Left colon (tissue), 2 donors: ENCODE measurements at places on chromosomes 7 and 10.

DNA sequence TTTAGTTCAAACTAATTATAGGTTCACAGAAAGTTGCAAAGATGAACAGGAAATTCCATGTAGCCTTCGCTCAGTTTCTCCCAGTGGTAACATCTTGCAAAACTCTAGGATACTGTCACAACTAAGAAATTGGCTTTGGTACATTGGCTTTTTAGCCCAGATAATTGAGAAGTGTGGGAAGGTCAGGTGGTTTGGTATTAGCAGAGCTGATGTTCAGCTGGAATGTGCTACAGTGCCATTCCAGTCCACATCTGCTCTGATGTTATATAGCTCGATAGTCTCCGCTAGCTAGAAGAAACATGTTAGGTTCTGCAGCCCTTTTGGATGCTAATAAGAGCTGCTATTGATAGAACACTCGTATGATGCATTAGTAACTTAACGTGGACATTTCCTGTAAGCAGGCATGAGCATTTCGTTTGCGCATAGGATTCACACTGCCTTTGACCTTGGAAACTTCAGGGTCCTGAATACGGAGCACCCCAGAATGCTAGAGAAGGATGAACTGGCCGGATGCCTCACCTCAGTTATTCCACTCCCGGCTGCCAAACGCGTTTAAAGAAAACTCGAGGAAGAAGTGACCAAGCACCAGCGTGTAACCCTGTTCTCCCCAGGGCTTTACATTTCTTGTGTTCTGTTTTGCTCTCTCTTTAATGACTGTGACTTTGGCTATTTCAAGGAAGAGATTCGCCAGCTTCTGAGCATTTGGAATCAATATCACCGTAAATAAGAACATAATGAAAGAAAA lies 271.4 kb downstream of the GALNT17 start:
- no peak for DNase-seq

DNA sequence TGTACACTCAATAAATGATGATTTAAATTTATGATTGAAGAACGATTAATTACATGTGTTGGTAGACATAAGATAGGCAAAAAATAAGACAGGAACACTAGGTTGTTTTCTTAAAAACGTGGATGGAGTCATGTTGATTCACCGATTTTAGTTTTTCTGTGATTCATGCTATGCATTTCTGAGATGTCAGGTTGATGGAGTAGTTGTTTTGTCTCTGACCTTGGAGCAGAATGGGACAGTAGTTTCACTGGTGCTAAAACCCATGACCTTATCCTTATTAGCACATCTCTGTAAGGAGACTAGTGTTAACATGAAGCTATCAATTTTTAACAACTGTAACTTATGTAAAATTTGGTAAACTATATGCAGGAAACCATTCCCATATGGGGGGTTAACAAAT lies 611.6 kb upstream of the FZD8 start:
- no peak for DNase-seq

DNA sequence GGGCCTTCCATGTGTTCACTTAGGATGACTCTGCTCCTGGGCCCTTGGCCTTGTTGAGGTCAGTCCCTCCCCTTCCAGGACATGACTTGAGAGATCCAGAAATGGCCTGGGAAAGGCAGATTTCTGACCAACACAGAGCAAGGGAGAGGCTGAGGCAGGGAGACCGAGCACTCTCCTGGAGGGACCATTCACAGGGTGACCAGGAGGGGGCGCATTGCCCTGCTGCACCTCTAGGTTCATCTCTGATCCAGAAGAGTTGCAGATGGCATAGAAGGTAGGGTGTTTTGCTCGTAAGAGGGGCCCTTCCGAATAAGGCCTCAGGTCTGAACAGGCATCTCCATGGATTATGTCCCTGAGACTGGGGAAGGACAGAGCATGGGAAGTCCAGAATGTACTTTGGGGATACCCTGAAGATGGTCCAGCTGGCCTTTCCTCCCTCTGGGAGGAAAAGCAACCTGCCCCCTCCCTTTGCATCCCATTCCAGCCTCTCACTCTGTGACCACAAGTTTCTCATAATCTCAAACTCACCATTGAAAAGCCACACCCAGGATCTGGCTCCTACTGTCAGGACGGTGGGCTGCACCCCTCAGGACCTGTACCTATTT lies 6.6 kb downstream of the DMBT1 start:
- DNase-seq: peak; percentile 17

DNA sequence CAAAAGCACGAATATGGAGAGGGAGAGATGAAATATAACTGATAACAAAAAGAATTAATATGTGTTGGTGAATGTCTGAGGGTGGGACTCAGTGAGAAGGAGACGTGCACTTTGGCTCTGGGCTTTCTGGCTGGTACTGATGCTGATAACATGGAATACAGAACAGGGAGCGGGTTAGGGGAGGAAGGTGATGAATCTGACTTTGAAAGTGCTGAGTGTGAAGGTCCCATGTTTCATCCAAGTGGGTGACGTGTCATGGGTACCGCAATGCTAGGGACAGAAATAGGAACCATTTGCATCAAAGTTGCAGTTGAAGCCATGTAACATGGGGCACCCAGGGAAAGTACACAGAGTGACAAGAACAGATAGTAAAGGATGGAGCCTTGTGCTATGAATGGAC lies 236.6 kb upstream of the MYO3A start:
- DNase-seq: no peak

GRCh38 chr7:138226745-138227279 lies 150.6 kb downstream of the AKR1D1 start:
- no peak for DNase-seq

DNA sequence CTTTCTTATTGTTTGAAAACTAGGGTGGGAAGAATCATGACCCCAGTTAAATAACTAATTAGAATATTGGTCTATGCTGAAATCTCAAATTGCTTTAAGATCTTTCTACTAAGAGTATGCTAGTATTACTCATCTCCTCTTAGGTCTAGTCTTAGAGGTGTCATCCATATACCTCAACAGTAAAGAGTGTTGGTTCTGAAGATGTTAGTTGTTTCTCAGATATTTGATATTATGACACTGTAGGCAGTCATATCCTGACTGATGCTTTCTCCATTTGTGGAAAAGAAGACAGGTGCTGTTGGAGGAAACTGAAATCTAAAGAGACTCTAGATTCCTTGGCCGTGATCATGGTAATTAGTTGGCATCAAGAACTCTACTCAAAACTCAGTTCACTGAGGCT lies 21.2 kb downstream of the BPGM start:
- DNase-seq: no peak

GRCh38 chr7:127844707-127845331 lies 186.4 kb downstream of the LRRC4 start:
- DNase-seq: peak; percentile 35

- peak; percentile 7 for DNase-seq
Measured at GRCh38 chr7:104096683-104097082, 107.2 kb upstream of the RELN start.

DNA sequence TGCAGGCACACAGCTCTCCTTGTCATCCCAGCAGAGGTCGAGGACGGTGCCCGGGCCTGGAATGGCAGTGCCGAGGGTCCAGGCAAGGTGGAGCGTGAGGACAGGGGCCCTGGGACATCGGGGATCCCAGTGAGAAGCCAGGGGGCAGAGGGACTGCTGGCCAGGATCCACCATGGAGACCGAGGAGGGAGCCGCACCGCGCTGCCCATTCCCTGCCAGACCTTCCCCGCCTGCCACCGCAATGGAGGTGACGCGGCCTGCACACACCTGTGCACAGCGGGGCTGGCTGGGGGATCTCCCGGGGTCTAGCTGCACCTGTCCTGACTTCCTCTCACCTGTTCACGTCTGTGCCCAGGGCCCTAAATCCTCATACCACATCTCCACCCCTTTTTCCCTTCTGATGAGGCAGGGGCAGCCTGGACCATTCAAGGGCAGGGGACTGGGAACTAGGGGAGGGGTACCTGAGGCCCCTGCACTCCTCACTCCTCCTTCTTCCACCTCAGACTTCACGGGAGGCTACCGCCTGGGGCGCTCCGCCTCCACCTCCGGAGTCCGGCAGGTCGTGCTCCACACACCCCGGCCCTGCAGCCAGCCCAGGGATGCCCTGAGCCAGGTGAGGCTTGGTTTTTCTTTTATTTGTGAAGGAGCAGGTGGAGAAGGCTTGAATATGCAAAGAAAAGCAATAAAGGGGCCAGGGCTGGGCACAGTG lies 6.9 kb downstream of the NYAP1 start:
- DNase-seq: no peak

- DNase-seq: no peak
Measured at GRCh38 chr7:16849296-16850148, 32.3 kb downstream of the AGR3 start.

- DNase-seq: no peak
Measured at GRCh38 chr10:97774811-97775294, 3.1 kb upstream of the SFRP5 start.

DNA sequence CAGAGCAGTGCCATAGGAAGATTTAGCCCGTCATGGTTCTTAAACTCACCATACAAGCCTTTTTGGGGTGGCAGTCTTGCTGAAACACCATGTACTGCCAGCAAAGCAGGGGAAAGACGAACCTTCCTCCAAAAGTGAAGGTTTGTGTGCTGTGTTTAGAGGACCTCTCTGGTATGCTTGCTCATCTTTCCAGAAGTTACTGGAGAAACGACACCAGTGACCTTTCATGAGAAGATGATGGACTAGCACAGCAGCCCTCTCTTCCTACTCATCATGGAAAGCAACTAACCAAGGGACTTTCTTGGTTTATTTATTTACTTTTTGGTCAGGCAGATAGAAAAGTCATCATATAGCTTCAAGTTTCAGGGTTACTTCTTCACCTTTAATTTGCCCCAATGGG lies 247.4 kb downstream of the PTEN start:
- DNase-seq: no peak

DNA sequence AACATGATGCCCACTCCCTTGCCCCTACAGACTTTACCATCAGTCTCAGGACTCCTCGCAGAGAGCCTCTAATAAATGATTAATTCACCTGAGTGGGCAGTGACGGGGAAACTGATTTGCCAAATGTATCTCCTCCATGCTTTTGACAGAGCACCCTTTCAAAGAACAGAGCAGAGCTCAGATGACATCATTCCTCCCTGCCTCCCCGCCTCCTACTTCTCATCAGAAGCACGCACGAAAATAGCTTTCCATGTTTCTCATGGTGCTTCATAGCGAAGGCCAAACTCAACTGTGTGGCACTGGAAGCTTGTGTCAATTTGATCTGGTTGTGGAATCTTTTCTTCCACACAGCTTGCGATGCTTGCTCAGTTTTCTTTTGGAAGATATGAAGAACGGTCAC lies 442.5 kb downstream of the RPS24 start:
- DNase-seq: no peak

DNA sequence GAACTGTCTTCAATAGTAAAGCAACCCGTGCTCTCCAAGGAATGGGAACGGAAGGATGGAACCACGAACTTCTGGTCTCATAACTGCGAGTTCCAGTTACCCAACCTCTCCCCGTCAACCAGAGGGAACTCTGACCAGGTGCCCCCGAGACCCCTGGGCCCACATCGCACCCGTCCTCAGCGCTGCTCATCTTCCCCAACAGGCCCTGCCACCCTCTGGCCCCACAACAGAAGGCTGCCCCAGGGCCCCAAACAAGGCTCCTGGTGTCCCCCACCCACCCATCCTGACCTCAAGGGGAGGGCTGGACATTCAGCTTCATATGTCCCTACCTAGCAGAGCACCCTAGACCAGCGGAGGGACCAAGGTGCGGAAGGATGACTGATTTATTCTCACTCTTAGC lies 22.7 kb downstream of the PITRM1 start:
- no peak for DNase-seq

DNA sequence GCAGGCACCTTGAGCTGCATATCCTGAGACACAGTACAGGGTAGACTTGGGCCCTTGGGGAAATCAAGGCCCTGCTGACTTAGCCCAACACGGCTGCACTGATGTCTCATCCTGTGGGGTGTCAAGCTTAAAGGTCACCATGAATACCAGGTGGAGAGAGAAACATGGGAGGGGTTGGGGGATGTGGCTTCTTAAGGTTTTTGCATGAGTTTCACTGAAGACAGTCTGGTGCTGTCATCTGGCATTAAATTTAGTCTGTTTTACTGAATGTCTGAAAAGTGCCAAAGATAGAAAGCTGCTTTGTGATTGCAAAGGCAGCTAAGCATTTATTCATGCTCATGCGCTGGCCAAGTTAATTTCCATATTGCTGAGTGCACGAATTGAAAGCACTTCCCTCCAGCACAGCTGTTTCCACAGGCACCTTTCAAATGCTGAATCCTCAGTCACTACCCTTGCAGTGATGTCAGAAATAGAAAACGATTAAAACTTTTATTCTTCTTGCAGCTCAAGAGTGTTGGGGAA lies 102.1 kb downstream of the OSBPL3 start:
- no peak for DNase-seq

DNA sequence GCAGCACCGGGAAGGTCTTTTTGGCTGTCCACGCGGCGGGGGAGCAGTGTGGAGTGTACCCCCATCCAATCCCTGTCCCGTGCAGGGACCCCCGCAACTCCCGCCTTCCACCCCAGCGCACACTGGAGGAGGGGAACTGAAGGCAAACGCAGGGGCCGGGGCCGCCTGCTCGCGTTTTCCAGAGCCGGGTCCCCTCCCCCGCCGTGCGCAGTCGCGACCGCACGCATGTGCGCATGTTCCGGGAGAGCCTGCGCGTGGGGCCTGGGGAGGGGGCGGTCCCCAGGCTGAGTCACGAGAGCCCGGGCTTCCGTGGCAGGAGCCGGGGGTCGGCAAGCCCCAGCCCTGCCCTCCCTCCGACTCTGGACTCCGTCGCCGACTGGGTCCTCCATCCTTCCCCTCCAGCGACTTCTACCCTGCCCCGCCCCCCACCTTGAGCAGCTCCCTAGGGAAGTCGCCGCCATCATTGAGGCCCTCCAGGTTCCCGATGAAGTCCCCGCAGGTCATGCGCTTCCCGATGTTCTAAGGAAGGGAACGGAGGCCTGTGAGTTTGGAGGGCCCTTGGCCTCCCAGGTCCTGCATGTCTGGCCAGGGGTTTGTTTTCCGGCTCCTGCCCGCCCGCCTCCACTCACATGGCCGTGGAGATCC lies 8.0 kb downstream of the PSD start:
- no peak for DNase-seq

DNA sequence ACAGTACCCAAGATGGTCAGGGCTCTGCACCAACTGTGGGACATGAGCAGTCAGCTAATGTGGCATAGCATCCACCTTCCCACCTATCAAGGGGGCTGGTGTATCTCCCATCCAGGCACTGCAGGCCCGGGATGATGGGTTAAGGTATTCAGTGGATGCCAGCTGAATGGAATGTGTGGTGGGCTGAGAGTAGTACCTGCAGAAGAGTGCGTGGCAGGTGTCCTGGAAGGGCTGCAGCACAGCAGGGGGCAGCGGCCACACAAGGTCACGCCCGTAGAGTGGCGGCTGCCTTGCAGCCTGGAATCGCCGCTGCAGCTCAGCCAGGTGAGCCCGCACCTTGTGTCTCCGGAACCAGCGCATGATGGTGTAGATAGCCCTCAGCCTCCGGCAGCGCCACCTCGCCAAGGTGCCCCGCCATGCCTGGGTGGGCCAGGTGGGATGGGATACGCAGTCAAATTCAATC lies 13.3 kb downstream of the MYO1G start:
- DNase-seq: no peak

GRCh38 chr7:155107126-155107525 lies 37.0 kb downstream of the HTR5A start:
- no peak for DNase-seq
